ENCODE measurements at places on chromosomes 6 and 20. TPM values are rescaled to one million over a fixed set of nuclear protein-coding genes. Genes with fewer than 3 reads are reported as not detected.

GTSF1L gene
- 0.96 TPM for polyA plus RNA-seq

RAB5IF gene
- 109 TPM for polyA plus RNA-seq

SPATS1 gene
- not detected for polyA plus RNA-seq

STXBP5 gene
- polyA plus RNA-seq, result 4.5 TPM

NINL gene
- 0.40 TPM for polyA plus RNA-seq

L3MBTL1 gene
- 2.4 TPM for polyA plus RNA-seq

Data from naive B cell (primary cell).